ENCODE measurements at places on chromosomes 1 and 21.

DNA sequence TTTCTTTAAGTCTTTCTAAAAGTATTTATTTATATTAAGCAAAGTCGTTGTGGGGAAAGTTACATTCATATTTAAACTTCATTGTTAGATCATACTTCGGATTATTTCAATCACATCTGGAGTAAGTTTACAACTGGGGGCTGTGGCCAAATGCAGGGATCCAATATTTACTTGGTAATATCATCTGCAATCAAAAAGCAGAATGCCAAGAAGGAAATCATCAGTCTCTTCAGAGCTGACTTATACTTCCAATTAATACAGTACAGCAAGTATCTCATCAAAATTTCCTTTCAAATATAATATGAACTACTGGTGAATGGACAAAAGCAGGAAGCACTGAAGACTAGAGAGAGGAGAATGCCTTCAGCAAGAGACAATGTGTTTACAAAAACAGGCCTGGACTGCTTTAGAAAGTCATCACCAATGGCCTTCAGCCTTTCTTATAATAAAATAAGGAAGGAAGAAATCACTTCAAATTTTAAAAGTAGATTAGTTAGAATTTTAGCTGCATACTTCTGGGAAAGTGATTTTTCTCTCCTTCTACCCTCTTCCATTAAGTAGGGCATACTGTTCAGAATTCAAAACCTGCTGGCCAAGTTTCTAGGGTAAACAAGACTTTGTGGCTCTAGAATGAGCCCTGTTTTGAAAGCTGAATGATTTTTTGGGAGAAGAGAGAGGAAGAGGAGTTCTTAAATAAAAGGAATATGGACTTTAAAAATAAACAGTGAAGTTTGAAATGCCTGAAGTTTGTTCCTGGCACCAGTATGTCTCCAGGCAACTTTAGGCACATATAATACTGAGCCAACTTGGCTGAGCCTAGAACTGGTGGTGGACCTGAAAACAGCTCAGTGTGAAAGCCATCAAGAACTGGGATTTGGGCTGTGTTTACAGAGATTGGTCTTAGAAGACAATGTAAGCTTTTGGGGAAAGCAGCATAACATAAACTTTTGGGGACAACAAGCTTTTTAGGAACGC, 22.2 kb upstream of the MYOC start:
- no peak for DNase-seq

GRCh38 chr1:14363707-14364413, 234.6 kb upstream of the KAZN start:
- DNase-seq: no peak

- no peak for DNase-seq
Measured at GRCh38 chr1:78291418-78291817, 199.4 kb upstream of the PTGFR start.

DNA sequence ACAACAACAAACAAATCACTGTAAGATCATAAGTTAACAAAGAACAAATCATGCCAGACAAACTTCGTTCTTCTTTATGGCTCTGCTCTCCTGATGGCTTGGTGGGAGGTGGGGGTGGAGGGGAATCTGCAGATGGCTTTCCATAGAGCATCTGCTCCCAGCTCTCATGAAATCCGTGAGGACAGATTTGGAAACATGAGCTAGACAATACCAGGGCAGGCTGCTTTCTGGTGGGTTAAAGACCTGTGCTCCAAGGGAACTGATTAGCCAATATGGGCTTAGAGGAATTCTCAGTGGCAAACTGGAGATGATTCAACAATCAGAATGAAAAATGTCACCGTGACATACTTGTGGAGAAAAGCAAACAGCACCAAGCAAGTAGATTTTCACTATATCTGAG, 69.4 kb upstream of the TLR5 start:
- no peak for DNase-seq

- no peak for DNase-seq
Measured at GRCh38 chr1:218874801-218875400, 298.8 kb upstream of the LYPLAL1 start.

DNA sequence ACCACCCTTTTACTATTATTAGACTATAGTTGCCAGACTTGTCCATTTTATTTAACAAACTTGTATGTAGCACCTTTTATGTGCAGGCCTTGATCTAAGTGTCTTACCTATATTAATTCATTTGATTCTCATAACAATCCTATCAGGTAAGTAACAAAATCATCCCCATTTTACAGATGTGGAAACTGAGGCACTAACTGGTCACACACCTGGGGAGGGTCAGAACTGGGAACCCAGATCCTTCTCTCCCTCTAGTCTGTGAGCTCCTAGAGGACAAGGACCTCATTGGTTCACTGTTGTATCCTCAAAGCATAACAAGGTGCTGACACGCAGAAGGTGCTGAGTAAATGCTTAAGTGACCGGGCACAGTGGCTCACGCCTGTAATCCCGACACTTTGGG, 14.9 kb downstream of the FBXO2 start:
- DNase-seq: no peak

- no peak for DNase-seq
Measured at GRCh38 chr1:45772971-45773370, 22.5 kb upstream of the IPP start.

DNA sequence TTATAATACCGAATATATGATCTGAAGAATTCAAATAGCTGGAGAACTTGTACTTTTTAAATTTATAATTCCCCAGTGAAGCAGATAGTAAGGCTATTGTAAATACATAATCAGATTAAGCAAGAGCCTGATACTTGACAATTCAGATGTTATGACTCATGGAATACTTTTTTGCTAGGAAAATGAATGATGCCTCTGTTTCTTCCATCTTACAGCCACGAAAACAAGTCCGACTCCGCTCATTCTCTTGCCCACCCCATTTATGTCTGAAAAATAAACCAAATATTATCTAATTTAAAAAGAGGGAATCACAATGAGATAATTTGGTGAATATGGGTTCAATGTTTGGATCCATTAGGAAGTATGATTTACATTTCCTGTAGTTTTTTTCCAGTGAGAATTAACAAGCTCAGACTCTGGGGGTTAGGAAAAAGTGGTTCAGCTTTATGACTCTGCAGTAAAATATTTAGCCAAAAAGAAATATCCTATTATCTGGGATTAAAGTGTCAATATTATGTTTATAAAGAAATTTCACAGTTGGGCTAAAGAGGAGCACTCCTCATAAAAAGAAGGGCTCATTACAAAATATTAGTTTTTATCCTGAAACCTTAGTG, 50.4 kb upstream of the DAB1 start:
- no peak for DNase-seq

- no peak for DNase-seq
Measured at GRCh38 chr1:154777154-154777553, 92.9 kb downstream of the KCNN3 start.

DNA sequence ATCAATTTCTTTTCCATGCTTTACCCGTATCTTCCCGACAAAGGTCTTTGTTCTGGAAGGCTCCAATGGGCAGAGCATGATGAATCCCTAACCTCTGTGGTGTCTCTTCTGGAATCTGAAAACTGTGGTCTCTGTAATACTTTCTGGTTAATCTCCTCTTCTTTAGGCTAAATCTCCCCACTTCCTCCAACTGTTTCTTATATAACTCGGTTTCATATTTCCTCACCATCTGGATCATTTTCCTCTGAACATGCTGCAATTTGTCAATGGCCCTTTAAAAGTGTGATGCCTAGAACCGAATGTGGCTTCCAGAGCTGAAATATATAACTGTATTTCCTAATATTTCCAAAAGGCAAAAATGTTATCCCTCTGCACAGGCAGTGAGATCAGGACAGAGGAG, 66.1 kb downstream of the ALG14 start:
- DNase-seq: no peak

- peak; percentile 83 for DNase-seq
Measured at GRCh38 chr1:12636098-12636950, 7.6 kb upstream of the AADACL4 start.
